ENCODE measurements at places on chromosomes 4 and X. TPM values are rescaled to one million over a fixed set of nuclear protein-coding genes. Genes with fewer than 3 reads are reported as not detected.

GRCh38 chr4:33722800-33723516 is 2521.4 kb downstream of the ARAP2 start:
- H3K27ac ChIP-seq = no peak overlapping the region
- H3K27me3 ChIP-seq = no peaks in the 10 kb centered on the region
- no peak for DNase-seq
- H3K36me3 ChIP-seq = no peaks in the 10 kb centered on the region
- H3K4me1 ChIP-seq = no peaks in the 10 kb centered on the region
- H3K4me3 ChIP-seq = no peak overlapping the region

GRCh38 chrX:36414056-36414455 is 494.5 kb downstream of the CFAP47 start:
- DNase-seq = no peak
- H3K27me3 ChIP-seq = no peaks in the 10 kb centered on the region
- no peak overlapping the region for H3K4me3 ChIP-seq
- no peak overlapping the region for H3K27ac ChIP-seq
- no peaks in the 10 kb centered on the region for H3K36me3 ChIP-seq

DNA sequence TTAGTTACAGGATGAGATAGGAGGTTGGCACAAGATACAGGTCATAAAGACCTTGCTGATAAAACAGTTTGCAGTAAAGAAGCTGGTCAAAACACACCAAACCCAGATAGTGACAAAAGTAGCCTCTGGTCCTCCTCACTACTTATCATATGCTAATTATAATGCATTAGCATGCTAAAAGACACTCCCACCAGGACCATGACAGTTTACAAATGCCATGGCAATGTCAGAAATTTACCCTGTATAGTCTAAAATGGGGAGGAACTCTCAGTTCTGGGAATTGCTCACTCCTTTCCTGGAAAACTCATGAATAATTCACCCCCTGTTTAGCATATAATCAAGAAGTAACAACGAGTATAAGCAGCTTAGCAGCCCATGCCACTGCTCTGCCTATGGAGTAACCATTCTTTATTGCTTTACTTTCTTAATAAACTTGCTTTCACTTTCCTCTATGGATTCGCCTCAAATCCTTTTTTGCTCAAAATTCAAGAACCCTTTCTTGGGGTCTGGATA is 1254.4 kb downstream of the PCDH7 start:
- DNase-seq = no peak
- no peak overlapping the region for H3K27ac ChIP-seq
- no peaks in the 10 kb centered on the region for H3K4me1 ChIP-seq
- H3K4me3 ChIP-seq = no peak overlapping the region
- H3K36me3 ChIP-seq = no peaks in the 10 kb centered on the region
- no peaks in the 10 kb centered on the region for H3K27me3 ChIP-seq

Gene GPR173
- total RNA-seq = 9.2 TPM

DNA sequence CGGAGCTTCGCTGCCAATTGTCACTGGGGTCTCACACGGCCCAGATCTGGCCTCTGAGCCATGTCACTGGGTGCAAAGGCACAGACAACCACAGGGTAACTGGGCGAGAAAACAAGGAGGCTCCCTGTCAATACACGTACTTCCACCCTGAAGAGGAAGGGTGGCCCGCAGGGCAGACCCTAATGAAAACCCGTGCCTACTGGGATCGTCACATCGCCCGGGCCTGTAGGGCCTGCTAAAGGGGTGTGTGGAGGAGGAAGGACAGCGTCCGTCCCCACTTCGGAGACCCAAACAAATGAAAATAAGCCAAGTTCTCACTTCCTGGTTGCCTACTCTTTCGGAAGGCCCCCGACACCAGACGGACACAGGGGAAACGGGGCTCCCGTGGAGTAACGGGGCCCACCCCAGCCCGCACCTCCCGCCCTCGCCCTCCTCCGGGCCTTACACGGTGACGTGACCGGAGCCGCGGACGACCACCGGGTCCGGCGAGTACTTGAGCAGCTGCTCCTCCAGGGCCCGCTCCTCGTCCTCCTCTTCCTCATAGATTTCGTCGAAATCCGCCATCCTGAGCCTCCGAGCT is 578 bp downstream of the CHIC2 start:
- H3K27me3 ChIP-seq = no peaks in the 10 kb centered on the region
- H3K4me1 ChIP-seq = peaks cover 3% of the 10 kb centered on the region
- H3K4me3 ChIP-seq = peak overlapping the region; percentile 99
- peak overlapping the region; percentile 95 for H3K27ac ChIP-seq
- H3K36me3 ChIP-seq = no peaks in the 10 kb centered on the region

DNA sequence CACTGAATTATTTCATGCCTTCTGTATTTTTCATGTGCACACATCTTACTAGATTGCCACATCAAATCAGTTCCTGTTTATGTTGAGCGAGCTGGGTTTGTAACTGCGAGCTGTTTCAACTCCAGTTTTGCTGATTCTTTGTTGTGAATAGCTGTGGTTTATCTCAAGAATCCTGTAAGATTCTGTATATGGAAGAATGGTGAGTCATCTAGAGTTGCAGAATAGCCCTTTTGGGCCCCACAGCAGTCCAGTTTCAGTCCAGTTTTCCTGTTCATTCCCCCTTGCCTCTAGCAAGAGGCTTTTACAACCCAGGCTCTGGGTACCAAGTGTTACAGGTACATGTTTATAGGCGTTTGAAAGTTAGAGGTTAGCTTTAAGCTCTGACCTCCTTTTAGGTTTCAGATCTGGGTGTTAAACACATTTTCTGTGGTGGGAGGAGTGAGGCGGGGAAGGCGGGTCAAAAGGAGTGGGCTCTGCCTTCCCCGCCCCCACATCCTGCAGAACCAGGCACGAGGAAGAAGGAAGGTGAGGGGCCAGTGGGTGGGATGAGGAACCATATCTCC is 32.7 kb downstream of the TBC1D14 start:
- peaks cover 8% of the 10 kb centered on the region for H3K4me1 ChIP-seq
- no peaks in the 10 kb centered on the region for H3K27me3 ChIP-seq
- no peak overlapping the region for H3K4me3 ChIP-seq
- peak overlapping the region; percentile 73 for H3K27ac ChIP-seq
- peak; percentile 51 for DNase-seq

DNA sequence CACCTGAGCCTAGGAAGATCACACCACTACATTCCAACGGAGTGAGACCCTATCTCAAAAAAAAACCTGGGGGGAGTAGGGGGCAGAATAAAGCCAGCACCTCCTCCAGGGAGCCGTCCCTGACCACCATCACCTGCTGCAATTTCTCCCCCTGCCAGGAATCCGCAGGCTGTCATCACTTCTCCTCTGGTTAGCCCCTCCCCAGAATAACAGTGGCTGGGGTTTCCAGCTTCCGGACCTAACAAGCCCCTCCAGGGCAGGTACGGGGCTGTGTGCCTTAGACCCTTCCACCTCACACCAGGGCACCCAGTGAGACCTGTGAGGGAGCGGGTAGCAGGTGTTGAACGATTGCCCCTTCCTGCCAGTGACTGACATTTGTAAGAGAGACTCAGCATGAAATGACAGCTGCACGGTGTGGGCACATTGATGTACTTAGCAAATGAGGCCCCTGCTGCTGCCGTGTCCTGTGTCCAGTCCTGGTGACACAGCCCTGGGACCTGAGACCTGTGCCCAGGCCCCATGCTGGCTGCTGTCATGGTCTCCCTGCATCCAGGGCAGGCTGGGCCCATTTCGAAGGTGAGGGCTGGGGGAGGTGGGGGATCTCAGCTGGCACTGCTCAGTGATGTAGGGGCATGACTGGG is 6.7 kb upstream of the WFS1 start:
- H3K4me3 ChIP-seq = no peak overlapping the region
- H3K27me3 ChIP-seq = no peaks in the 10 kb centered on the region
- H3K27ac ChIP-seq = no peak overlapping the region
- DNase-seq = no peak
- H3K36me3 ChIP-seq = no peaks in the 10 kb centered on the region

DNA sequence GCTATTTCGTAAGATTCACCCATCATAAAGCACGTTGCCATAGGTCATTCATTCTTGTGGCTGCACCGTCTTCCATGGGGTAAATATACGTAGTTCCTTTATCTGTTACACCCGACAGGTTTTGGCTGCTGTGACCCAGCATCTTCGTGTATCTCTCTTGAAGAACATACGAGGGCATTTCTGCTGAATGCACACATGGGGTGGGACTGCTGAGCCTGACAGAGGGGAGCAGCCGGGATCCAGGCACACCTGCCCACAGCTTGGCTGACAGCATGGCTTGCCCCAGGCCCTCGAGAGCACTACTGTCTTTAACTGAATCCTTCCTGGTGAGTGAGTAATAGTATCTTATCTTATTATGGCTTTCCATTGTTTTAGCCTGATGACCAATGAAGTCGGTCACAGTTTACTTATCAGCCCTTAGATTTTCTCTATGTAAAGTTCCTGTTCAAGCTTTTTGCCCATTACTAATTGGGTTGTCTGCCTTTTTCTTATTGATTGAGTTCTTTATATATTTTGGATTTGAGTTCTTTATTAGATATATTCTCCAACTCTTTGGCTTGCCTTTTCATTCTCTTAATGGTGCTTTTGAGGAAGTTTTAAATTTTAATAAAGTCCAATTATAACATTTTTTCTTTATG is 45.0 kb upstream of the MXD4 start:
- no peaks in the 10 kb centered on the region for H3K27me3 ChIP-seq
- H3K27ac ChIP-seq = no peak overlapping the region
- H3K4me3 ChIP-seq = no peak overlapping the region
- H3K4me1 ChIP-seq = no peaks in the 10 kb centered on the region
- no peak for DNase-seq

DNA sequence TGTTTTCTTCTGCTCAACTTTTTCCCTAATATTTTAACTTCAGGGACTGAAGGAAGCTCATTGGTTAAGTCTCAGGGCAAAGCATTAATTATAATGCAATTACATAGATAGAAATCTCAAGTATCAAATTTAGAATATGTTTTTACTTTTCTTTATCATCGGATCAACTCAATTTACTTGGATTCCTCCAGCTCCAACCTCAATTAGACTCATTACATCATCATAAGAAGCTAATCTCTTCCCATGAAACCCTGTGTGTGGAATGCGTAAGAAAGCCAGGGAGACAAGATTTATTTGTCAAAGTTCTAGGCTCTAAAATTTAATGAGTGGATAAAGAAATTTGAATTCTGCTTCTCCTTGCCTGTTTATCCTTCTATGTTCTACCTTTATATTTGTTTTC is 918.4 kb downstream of the ADGRL3 start:
- H3K4me3 ChIP-seq = no peak overlapping the region
- H3K4me1 ChIP-seq = no peaks in the 10 kb centered on the region
- no peaks in the 10 kb centered on the region for H3K27me3 ChIP-seq
- H3K27ac ChIP-seq = no peak overlapping the region

Gene JAKMIP1
- not detected for total RNA-seq

DNA sequence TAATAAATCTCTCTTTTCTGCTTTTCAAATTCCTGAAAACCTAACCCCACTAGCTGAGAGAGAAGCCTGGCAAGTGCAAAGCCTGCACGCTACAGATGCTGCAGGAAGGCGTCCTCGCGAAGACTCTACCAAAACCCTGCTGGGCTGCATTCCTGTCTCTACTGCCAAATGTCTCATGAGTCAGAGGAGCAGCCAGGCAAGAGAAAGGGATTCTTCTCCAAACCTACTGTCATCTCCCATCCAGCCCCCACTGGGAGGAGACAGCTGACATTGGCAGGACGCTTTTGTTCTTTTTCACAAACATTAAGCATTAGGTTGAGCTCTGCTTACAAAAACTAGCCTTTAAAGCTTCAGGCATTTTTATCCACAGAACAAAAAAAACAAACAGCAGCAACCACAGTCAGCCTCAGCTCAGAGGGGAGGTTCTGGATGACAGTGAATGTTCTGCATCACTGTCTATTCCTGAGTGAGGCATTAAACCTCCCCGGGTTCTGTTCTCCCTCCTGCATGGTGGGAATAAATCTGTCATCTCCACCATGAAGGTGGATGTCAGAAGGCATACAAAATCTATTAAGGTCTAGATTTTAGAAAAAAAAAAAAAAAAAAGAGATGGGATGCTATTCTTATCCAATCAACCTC is 18.0 kb downstream of the CRMP1 start:
- H3K4me1 ChIP-seq = no peaks in the 10 kb centered on the region
- DNase-seq = peak; percentile 61
- no peaks in the 10 kb centered on the region for H3K36me3 ChIP-seq
- no peak overlapping the region for H3K4me3 ChIP-seq

Gene MAEA
- 70.7 TPM for total RNA-seq

DNA sequence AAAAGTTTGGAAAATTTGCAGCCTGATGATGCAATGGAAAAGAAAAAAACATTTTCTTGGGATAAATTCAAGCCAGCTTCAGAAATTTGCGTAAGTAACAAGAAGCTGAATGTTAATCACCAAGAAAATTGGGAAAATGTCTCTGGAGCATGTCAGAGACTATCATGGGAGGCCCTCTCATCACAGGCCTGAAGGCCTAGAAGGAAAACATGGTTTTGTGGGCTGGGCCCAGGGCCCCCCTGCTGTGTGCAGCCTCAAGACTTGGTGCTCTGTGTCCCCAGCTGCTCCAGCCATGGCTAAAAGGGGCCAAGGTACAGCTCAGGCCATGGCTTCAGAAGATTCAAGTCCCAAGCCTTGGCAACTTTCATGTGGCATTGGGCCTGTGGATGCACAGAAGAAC is 1049.8 kb upstream of the GRIA3 start:
- no peak for DNase-seq
- no peak overlapping the region for H3K27ac ChIP-seq
- H3K36me3 ChIP-seq = no peaks in the 10 kb centered on the region
- H3K4me1 ChIP-seq = no peaks in the 10 kb centered on the region

- DNase-seq = no peak
- H3K27me3 ChIP-seq = no peaks in the 10 kb centered on the region
- no peaks in the 10 kb centered on the region for H3K4me1 ChIP-seq
These were observed 61.8 kb downstream of the BRWD3 start for GRCh38 chrX:80747832-80748231.

Gene CXCL11
- not detected for total RNA-seq

DNA sequence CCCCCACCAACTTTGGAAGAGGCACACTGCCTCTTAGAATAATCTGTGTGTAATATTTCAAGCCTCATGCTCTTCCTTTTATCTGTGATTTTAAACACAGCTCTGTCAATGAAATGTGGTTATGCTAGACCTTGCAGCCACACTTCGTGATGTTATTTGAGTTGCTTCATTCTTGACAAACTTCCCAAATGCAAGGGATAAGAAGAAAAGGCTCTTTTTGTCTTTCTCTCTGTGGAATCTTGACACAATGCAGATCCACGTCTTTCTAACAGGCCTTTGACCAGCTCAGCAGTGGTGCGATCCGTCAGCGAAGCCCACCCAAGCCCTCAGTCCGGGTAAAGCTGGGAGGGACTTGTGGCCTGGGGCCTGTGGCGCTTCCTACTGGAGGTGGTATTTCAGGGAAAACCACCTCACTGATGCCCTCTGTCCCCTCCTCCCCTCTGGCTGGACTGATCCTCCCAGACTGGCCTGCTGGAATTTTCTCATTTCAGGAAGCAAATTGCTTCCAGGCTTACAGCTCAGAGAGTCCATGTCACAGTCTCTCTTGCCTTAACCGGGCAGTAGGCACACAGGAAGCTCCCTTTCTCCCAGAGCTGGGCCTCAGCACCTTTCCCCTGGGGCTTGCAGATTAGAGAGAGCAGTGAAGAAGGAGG is 19.5 kb upstream of the CCKAR start:
- H3K36me3 ChIP-seq = no peaks in the 10 kb centered on the region
- H3K27me3 ChIP-seq = no peaks in the 10 kb centered on the region
- no peak for DNase-seq
- peak overlapping the region; percentile 47 for H3K27ac ChIP-seq

GRCh38 chr4:8656185-8656517 is 63.6 kb downstream of the CPZ start:
- no peaks in the 10 kb centered on the region for H3K36me3 ChIP-seq
- no peaks in the 10 kb centered on the region for H3K4me1 ChIP-seq
- DNase-seq = no peak
- H3K27me3 ChIP-seq = no peaks in the 10 kb centered on the region
- H3K27ac ChIP-seq = no peak overlapping the region

Gene INTU
- 5.3 TPM for total RNA-seq
